ENCODE measurements at places on chromosomes 12 and 14.

DNA sequence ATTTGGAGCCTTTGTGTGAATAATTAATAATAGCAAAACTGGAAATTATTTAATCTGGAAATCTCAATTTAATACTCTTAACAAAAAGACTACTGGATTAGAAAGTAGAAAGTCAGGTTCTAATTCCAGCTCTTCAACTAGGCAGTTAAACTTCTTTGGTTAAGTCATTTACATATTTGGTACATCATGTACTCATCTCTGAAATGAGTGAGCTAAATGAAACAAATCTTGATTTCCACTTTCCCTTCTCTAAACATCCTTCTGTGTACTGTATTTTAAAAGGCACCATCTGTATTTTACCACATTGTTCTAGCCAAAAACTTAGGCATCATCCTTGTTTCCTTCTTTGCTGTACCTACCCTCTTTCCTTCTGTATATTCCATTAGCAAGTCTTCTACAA, 26.9 kb downstream of the CRADD start:
- no peak for DNase-seq

DNA sequence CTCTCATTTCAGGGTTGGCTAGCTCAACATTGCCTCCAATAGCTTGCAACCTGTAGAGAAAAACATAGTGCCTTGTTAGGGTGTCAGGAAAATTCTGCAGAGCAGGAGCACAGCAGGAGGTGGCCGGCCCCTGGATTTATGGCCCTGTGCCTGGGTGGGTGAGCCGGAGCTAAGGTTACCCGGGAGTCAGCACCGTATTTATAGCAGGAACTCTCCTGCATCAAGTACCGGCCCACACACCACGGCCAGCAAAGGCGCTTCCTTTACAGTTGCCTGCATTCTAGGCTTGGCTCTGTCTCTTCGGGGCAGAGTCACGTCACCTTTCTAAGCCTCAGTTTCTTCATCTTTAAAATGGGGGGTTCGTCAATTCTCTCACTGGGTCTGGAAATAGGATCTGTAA, 52.8 kb upstream of the EML1 start:
- DNase-seq, result no peak

DNA sequence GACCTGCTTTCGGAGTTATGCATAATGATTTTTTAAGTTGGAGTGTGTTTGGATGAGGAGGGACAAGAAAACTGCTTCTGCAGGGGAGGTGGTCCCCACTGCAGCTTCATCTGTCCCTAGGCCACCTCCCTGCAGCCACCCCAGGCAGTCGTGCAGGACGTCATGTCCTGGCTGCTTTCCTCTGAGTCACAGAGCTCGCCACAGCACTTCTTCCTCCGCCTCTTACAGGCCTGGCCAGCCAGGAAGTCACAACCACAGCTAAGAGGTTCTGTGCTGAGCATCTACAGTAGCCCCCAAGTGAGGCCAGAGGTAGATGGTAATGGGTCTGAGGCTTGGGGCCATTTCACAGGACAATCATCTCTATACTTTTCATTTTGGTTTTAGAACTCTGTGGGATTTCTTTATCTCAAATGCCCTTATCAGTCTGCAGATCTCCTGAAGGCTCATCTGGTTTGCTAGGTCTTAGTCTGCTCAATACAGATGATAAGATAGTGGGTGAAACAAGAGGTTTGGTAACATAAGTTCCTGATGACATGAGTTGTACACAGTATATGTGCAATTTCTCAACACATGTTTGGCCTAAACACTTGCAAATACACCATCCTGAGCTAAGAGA, 106.4 kb downstream of the ARF6 start:
- no peak for DNase-seq

DNA sequence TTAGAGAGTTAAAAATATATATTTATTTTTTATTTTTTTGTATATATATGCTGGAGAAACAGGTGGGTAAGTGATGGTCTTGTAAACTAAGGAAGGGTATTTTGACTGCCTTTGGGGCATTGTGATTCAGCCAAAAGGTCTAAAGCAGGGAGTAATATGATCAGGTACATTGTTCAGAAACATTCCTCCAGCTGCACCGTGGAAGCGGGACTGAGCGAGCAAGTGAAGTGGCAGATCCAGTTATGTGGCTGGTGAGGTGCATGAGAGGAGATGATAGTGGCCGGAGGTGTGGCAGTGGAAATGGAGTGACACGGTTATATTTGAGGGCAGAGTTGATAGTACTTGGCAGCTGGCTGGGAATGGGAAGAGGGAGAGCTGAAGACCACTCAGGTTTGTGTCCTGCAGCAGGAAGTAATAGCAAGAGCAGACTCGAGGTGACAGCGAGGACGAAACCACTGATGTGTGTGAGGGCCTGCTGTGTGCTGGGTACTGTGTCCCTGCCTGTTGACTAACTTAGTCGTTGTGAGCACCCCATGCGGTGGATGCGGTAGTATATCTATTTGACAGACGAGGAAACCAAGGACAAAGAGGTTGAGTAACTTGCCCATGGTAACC, 39.2 kb downstream of the EID3 start:
- DNase-seq, result no peak

GRCh38 chr14:90601563-90601962, 204.7 kb downstream of the CALM1 start:
- no peak for DNase-seq

GRCh38 chr12:49985981-49986380, 13.2 kb downstream of the AQP6 start:
- no peak for DNase-seq

DNA sequence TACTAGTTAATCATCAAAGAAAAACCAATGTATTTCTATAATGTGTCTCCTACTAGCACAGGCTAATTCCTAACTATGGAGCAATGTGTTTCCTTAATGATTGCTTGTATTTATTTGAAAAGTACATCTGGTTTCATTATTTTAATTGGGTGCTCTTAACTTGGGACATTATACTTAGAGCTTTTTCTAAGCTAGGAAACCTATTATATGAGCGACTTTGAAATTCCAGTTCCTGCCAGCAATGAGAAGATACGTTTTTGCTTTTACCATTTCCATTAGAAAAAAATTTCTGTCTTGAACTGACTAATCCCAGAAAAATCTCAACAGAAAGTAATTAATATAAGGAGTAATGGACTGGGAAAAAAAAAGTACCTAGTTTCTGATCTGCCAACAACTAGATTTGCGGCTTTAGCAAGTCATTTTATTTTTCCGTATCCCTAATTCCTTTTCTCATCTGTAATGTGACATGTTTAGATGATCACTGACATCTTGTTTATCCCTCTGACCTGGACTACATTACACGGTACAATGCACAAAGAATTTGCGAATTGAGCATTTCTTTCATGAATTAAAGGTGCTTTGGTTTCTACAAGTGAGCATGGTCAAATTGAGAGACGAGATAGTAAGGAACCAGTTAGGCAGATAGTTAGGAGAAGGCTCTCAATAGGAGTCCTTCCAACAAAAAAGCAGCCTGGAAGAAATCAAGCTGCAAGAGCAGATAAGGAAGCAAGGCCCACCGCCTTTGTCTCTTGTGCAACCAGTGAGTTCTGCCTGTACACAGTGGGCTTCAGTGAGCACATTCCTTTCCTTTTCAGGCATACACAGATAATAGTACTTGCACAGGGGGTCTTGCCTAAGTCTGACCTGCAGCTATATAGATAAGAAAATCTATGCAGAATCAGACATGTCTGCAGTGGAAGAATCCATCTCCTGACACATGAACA, 1765.0 kb upstream of the FLRT2 start:
- no peak for DNase-seq

DNA sequence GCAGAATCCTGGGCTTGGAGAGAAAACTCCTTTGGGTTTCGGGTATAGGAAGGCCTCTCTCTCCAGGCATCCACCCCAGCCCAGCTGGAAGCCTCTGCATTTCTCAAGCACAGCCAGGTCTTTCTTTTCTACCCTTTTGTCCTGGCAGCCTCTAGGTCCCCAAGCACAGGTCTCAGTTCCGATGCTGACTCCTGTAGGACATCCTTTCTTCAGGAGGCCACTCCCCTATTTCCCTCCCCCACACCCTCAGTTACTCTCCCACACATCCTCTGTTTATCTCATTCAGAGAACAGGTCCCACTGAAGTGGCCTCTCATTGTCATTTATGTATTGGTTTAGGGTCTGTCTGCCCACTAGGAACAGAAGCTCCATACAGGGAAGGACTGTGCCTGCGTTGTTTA, 352.6 kb downstream of the VRK1 start:
- DNase-seq, result no peak

DNA sequence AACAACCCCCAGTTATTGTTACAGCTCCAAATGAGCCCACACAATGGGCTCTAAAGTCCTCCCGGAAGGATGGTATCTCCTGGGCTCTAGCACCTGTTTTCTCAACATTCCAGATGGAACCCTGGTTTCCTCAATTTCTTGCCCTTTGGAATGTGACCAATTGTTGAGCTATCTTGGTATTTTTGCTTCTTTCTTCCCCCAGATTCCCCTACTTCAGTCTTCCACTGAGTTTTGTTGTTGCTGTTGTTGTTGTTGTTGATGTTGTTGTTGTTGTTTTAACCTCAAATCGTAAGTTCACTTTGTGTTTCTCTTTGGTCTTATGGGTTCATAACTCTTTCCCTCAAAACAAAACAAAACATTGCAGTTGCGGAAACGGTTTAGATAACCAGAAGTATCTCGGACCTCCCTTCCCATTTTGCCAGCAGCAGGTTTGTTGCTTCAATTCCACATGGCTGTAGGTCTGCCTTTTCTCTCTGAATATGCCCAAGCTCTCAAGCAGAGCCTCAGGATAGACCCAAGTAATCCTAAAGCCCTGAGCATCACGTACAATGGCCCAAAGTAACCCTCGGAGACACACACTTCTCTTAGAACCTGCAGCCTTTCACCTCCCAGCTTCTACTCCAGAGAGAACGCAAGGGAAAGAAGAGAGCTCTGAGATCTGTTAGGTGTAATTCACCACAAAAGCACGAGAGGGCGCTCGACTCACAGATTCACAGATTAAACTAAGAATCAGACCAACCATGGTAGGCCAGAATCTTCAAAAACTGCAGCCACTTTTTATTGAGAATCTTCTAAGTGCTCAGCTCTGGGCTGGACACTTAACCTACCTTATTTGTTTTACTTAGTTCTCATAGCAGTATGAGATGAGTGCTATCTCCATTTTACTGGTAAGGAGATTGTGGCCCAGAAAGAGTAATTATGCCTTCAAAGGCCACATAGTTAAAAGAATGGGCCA, 1.0 kb upstream of the DDX23 start:
- peak; percentile 73 for DNase-seq

GRCh38 chr12:107735763-107736162, 25.2 kb downstream of the PRDM4 start:
- no peak for DNase-seq

- peak; percentile 44 for DNase-seq
These were observed 34.8 kb downstream of the DLK1 start for GRCh38 chr14:100761481-100761880.

GRCh38 chr12:53701518-53702264, 25.6 kb downstream of the CALCOCO1 start:
- peak; percentile 48 for DNase-seq

DNA sequence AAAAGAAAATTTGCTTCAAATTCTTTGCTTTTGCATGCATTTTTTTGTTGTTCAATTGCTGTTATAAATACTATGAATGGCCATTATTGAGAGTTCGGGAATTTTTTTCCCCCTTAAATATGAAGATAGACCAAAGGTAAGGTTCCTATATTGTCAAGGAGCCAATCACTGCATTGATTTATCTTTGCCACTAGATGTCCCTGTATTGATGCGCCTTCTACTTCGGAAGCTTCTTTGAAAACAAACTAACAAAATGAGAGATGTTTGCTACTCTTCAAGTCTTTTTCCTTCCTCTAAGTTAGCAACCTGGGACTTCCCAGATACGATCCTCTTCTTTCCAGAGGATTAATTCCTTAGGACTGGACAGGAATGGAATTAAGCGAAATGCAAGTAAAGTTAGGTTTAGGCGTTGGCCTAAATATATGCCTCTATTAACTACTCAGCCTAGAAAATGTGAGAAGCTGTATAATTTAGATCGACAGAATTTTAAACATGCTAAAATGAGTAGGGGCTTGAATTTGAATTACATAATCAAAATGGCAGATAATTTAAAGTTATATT, 318.1 kb downstream of the AEBP2 start:
- peak; percentile 77 for DNase-seq

GRCh38 chr14:49977126-49977841, 84.4 kb downstream of the ARF6 start:
- no peak for DNase-seq

GRCh38 chr12:111347891-111348644, 20.8 kb downstream of the PHETA1 start:
- DNase-seq, result no peak

DNA sequence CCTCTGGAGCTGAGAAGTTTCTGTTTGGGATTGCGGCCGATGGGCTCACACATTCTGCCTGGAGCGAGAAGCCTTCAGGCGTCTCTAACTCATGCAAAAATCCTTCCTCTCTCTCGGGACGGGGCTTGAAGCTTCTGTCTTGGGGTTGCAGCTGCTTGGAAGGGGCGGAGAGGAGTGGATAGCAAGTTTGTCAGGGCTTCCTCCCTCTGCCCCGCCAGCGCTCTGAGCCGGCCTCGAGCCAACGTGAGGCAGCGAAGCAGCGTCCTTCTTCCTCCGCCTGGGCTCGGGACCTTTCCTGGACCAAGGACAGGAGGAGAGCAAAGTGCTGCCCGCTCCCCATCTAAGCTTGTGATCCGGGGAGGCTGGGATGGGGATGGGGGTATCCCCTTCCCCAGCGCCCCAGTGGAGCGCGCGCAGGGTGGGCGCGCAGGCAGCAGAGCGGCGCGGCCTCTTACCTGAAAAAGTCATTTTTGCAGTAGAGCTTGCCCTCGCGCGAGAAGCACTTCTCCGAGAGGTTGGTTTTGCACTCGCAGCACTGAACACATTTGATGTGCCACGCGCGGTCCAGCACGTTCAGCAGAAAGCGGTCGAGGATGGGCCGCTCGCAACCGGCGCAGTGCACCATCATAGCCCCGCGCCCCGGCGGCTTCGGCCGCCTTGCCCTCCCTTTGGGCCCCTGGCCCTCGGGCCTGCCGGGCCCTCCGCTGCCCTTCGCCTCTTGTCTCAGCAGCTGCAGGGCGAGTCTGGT, 626 bp downstream of the LHX5 start:
- DNase-seq, result no peak

All from NCI-H1105 treated with DMSO at 0.1 percent for 48 hours (cell line).